Globus pallidus (tissue), 1 donor: ENCODE measurements at places on chromosomes 2 and 18.

DNA sequence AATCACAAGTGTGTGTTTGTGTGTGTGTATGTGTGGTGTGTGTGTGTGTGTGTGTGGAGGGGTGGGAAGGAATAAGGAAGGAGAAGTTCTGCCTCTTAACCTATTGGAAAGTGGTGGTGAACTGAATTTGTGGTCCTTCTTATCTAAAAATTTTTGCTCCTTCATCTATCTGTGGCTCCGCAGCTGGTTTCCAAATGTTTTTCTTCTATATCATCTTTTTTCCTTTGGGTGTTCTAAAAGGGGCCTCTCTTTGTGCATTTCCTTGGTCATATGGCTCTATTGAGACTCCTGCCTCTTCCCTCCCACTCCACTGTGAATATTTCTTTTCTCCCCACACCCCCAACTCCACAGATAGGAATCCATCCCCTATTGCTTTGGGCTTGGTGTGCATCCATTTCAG lies 254.9 kb upstream of the CWC22 start:
- no peak for DNase-seq

DNA sequence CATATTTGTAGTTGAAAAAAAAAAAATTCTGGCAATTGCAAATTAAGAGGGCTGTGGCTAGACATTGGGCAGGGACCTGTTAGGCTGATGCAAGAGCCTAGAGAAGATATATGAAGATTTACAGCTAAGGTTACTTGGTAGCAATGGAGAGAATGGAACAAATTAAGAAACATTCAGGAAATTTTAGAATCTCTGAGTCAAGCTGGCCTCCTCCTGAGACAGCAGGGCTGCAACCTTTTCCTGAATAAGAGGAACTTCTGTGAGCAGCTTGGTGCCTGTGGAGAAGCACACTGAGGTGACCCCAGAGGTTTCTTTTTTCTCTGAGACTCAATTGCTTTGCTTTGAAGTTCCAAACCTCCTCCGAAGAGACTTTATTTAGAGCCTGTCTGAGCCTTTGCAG lies 118.6 kb upstream of the LRATD1 start:
- no peak for DNase-seq

- no peak for DNase-seq
Measured at GRCh38 chr2:207905546-207905945, 119.8 kb downstream of the PLEKHM3 start.

- peak; percentile 55 for DNase-seq
Measured at GRCh38 chr18:44835703-44836102, 155.0 kb downstream of the SETBP1 start.

DNA sequence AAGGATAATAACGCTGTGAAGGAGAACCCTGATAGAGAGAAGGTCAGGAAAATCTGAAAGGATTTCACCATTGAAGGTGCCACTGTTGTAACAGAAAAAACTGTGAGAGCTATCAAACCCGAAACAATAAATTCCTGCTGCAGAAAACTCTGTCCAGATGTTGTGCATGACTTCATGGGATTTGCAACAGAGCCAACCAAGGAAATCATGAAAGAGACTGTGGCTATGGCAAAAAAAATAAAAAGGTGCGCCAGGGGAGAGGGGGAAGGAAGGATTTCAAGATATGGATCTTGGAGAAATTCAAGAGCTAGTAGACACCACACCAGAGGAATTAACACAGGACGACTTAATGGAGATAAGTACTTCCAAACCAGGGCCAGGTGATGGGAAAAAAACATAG lies 88.0 kb downstream of the LDLRAD4 start:
- no peak for DNase-seq

- DNase-seq = no peak
Measured at GRCh38 chr18:26745288-26746181, 120.0 kb downstream of the AQP4 start.

- DNase-seq = no peak
Measured at GRCh38 chr2:84894131-84894586, 11.3 kb upstream of the TMSB10 start.

DNA sequence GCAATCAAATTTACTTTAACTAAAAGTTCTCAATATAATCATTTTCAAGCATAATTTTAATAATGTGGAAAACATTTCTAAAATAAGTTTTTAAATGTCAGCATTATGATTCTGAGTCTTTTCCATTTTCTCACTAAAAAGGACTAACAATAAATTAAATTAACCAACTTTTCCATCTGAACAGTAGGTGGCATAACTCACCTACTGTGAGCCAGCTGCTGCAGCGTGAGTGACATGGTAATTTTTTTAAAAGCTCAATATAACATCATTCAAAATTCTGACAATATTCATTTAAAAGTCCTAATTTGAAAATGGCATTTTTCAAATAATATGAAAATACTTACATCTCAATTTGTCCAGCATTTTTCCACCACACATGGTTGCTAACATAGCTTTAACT lies 66.5 kb downstream of the DTNB start:
- peak; percentile 67 for DNase-seq

DNA sequence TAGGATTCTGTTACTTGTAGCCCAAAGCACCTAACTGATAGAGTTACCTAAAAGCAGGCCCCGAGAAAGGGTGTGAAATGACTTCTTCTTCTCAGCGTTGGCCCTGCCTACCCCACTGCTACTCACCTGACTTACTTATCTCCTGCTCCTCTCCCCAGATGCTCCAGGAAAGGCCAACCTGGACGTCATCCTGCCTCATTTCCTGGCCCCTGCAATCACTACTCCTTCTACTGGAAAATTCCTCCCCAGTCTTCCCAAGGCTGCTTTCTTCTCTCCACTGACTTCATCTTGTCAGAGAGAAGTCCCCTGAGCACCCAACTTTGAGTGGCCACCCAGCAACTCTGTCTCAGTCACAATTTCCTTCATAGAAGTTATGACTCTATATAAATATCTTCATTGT lies 63.4 kb upstream of the KLF7 start:
- no peak for DNase-seq

DNA sequence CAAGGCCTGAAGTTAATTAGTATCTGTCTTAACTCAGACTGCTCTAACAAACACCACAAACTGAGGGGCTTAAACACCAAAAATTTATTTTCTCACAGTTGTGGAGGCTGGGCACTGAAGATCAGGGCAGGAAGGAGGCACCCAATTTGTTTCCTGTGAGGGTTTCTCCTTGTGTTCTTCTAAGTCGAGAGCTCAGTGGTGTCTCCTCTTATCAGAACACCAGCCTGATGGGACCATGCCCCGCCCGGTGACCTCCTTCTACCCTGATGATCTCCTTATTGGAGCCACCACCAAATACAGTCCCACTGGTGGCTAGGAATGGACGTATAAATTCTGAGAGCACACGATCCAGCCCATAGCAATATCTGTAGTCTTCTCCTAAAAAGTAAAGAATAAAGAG lies 20.5 kb downstream of the TMEM18 start:
- DNase-seq = no peak

- DNase-seq = no peak
Measured at GRCh38 chr2:133927894-133928293, 326.0 kb upstream of the MGAT5 start.

DNA sequence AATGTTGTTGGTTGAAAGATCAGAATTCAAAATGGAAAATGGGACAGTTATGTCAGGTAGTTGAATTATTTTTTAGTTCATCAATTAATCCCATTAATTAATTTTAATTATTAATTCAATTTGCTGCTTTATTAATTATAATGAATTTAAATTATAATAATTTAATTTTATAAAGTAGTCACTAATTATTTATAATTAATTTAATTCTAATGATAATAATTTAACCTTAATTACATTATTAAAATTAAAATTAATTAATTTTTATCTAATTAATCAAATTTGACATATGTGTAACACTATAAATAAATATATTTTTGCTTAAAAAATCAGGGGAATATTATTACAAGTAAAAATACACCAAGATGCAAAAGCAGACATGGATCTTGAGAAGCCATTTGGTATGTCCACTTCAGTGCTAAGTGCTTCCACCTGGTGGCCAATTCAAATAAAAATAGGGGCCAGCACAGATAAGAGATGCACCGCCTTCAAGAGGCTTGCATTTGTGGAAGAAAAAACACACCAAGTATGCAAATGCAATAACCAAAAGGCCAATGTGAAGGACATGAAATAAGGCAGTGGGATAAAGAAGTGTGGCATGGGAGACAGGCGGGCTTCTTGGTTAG lies 73.2 kb downstream of the MBP start:
- DNase-seq = peak; percentile 67

DNA sequence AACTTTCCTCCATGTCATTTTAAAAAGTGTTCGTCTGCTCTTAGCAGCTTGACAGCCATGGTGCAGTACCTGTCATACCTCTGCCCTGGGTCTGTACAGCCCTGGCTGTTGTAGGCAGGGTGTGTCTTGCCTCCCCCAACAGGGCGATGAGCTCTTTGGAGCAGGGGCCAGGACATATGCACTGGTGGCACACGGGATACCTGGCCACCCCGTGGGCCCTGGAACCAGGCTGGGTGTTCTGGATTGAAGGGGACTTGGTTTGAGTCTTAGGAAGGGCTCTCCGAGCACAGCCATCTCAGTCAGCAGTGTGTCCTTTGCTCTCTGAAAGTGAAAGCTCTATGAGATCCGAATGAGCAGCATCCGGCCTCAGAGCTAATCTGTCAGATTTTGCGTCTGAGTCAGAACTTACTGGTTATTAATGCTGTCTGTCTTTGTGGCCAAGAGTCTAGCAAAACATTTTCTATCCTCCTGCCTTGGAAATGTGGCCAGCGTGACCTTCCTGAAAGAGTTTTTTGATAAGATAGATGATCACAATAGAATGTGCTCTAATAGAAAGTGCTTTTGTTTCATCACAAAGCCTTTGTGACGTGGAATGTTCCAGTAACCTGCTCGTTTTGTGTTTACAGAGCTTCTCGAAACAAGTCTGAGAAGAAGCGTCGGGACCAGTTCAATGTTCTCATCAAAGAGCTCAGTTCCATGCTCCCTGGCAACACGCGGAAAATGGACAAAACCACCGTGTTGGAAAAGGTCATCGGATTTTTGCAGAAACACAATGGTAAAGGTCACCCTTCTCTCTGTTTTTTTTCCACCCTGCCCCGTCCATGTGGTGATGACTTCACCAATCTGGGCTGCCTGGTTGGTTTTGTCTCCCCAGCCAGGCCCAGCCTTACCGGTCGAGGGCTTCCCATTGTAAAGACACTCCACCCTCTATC lies 77.3 kb upstream of the RPL31 start:
- DNase-seq = peak; percentile 25

DNA sequence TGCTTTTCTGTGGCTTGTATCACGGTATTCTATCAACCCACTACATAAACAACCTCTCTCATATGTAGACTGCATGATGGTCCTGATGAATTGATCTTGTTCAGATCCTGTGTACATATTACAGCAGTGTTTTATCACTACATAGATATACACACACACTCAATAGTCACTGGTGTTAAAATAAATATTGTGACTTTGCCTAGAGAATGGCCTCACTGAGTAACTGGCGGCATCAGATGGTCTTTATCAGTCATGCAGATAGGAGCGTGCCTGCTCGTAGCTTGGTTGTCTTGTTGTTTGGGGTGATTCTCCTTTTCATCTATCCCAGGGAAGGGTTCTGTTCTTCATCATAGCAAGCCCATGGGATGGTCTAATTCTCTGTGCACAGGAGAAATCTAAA lies 18.4 kb upstream of the CTAGE1 start:
- no peak for DNase-seq
